ENCODE measurements at places on chromosomes 13 and 19.

GRCh38 chr13:46553886-46554858, 1.2 kb downstream of the LRCH1 start:
- DNase-seq = peak; percentile 89

DNA sequence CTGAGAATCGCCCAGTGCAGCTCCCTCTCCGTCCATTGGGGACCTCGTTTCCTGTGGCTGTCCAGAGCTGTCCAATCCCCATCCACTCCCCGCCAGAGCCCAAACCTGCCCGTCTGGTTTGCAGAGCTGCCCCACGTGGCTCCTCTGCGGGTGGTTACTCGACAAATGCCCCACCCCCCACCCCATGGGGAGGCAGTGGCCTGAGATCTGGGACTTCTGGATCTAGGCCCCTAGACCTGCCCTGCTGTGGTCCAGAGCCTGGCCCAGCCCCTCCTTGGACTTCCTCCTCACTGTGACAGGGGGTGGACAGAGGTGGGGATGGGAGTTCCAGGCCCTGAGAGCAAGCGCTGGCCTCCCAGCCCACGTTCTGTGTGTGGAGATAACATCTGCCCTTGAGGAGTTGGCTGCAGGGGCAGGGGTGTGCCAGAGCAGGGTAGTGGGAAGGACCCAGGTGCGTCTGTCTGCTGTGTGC, 29.1 kb downstream of the PAK4 start:
- peak; percentile 35 for DNase-seq

GRCh38 chr13:90766386-90766902, 581.0 kb upstream of the MIR17HG start:
- DNase-seq = no peak

DNA sequence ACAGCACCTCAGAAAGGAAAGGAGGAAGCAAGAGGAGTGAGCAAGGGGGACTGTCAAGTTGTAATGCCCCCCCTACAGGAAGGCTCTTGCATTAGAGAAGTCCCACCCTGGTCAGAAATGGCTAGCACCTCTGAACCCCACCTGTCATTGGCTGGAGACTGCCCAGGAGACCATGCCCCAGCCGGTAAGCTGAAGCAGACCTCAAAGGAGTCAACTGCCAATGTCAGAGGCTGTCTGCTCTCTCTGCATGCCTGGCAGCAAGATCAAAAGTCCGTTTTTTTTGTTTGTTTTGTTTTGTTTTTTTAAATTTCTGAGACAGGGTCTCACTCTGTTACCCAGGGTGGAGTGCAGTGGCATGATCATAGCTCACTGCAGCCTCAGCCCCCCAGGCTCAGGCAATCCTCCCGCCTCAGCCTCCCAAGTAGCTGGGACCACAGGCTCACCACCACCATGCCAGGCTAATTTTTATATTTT, 8.1 kb upstream of the BCL3 start:
- no peak for DNase-seq

GRCh38 chr19:57566396-57567265, 7.0 kb upstream of the ZNF550 start:
- no peak for DNase-seq

GRCh38 chr13:37364956-37365355, 233.6 kb downstream of the POSTN start:
- no peak for DNase-seq

Measured in right kidney (tissue), 9 donors.